ENCODE measurements at places on chromosomes 5 and 9.
A peak's percentile ranks its signal among the peaks of the same experiment; 100 is the strongest.

GRCh38 chr5:122183098-122183787, 53.9 kb downstream of the ZNF474 start:
- DNase-seq, result no peak
- no peaks in the 10 kb centered on the region for H3K27me3 ChIP-seq
- H3K27ac ChIP-seq, result peak overlapping the region; percentile 81
- no peaks in the 10 kb centered on the region for H3K36me3 ChIP-seq

GRCh38 chr5:137296213-137296781, 202.8 kb downstream of the SPOCK1 start:
- H3K27ac ChIP-seq, result no peak overlapping the region
- no peak overlapping the region for H3K4me3 ChIP-seq

DNA sequence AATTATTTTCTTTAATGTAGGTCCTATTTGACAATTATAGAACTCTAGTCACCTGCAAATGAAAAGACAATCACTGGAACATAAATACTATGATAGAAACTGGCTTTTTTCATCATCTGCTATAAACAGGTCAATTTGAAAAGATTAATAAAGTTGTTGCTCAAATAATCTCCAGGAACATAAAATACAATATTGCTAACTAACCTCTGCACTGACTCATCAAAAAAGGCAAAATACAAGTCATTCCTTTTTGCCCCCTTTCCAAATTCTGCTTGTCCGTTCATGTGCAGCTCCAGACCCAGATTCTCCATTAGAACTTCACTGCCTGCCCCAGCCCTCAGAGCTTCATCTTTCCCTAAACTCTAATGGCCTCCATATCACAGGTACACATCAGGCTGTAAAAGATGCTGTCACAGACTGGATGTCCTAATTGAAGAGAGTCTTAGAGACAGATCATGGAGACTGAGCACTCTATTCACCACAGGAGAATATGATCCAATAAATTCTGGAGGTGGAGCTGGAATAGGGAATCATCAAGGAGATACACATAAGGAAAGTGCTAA, 1.6 kb downstream of the DCTN4 start:
- peaks cover 36% of the 10 kb centered on the region for H3K36me3 ChIP-seq
- peak overlapping the region; percentile 74 for H3K4me3 ChIP-seq
- H3K27ac ChIP-seq, result peak overlapping the region; percentile 95
- H3K4me1 ChIP-seq, result peaks cover 26% of the 10 kb centered on the region
- no peak for DNase-seq
- no peaks in the 10 kb centered on the region for H3K27me3 ChIP-seq

DNA sequence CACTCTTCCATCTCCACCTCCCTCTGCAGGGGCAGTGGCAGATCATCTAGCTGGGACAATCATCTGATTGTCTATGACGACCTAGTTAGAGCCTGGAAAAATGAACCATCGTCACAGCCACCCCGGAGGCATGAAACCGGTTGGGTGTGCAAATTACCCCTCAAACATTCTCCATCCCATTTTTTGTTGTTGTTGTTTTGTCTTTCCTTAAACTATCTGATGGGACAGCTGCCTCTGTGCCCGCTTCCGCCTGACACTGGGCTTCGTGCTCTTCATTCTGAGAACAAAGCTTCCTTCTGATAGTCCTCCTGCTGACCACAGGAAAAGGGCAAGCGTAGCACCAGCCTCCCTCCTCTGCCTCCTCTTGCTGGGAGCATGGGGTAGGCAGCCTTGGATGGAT, 7.0 kb upstream of the NDST1 start:
- peak overlapping the region; percentile 86 for H3K27ac ChIP-seq
- H3K36me3 ChIP-seq, result no peaks in the 10 kb centered on the region
- H3K4me3 ChIP-seq, result no peak overlapping the region
- H3K27me3 ChIP-seq, result no peaks in the 10 kb centered on the region
- DNase-seq, result no peak

DNA sequence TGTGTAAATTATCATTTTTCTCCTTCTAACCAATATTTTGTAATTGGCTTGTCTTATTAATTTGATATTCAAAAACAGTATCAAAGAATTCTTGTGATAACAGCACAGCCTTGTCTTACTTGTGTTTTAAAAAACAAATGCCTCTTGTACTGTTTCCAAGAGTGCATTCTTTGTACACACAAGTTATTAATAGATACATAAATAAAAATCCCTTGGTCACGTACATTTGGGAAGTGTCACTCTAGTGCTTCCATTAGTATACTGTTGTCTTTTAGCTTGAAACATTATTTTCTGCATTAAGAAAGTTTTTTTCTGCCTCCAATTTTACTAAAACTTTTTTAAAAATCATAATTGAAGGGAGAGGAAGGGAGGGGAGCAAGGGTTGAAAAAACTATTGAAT, 133.2 kb downstream of the PIP5K1B start:
- no peaks in the 10 kb centered on the region for H3K36me3 ChIP-seq
- H3K4me1 ChIP-seq, result peaks cover 10% of the 10 kb centered on the region
- H3K4me3 ChIP-seq, result no peak overlapping the region
- no peak for DNase-seq
- no peak overlapping the region for H3K27ac ChIP-seq
- H3K27me3 ChIP-seq, result no peaks in the 10 kb centered on the region

DNA sequence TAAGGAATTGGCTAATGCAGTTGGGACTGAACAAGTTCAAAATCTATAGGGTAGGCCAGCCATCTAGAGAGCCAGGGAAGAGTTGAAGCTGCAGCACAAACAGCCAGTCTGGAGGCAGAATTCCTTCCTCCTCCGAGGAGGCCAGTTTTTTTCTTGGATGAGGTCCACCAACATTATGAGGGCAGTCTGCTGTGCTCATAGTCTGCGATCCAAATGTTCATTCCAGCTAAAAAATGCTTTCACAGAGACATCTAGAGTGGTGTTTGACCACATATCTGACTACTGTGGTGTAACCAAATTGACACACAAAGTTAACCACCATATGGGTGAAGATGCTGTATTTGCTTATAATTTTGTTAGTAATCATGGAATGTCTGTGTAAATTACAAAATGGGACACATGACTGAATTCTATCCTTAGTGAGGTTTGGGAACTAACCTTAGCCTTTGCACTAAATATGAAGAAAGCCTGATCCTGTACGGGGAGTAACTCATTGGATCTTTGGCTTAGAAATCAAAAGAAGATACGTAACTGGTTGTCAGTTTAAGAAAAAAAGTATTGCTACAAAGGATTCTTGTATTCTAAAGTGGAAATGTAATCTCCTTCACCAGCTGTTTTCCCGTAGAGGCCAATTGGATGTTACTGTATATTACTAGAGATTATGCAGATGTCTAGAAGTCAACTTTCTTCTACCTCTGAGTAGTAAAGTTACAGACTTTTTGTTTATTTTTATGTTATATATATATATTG, 70.6 kb downstream of the SPIN1 start:
- H3K27me3 ChIP-seq, result no peaks in the 10 kb centered on the region
- H3K27ac ChIP-seq, result no peak overlapping the region
- no peak for DNase-seq
- no peaks in the 10 kb centered on the region for H3K4me1 ChIP-seq
